Stimulated activated CD4-positive, alpha-beta T cell treated with anti-CD3 and anti-CD28 coated beads, Interleukin-1b, Interleukin-23, amount 100 ng/mL, for 24 hours (primary cell): ENCODE measurements at places on chromosomes 3 and 15.
A peak's percentile ranks its signal among the peaks of the same experiment; 100 is the strongest.

GRCh38 chr15:67296684-67297083 is 42.1 kb downstream of the IQCH start:
- DNase-seq = no peak

- no peak for DNase-seq
These were observed 63.0 kb downstream of the SLTM start for GRCh38 chr15:58870451-58870850.

- peak; percentile 35 for DNase-seq
These were observed 3.6 kb downstream of the GALNT15 start for GRCh38 chr3:16177962-16178627.

- peak; percentile 19 for DNase-seq
These were observed 21.6 kb upstream of the PAK6 start for GRCh38 chr15:40217166-40217824.

GRCh38 chr3:50264964-50265485 is 3.9 kb upstream of the SEMA3B start:
- DNase-seq = no peak

GRCh38 chr15:37093480-37094332 is 6.6 kb downstream of the MEIS2 start:
- no peak for DNase-seq

DNA sequence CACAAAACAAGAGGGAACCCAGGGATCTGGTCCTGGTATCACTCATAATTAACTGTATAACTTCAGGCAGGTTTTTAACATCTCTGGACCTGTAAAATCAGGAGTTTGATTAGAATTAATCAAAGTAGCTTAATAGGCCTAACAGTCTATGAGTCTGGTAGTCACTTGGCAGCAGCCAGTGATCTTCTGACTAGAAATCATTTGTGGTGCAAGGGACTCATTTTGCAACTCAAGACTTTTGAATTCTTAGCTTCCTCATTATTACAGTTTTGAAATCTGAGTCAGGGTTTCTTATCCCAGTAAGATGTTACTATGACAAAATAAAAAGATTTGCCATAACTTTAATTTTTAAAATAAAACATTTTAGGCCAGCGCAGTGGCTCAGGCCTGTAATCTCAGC is 70.8 kb downstream of the TMCC1 start:
- DNase-seq = no peak

GRCh38 chr3:27319847-27320526 is 49.2 kb downstream of the NEK10 start:
- DNase-seq = no peak

- DNase-seq = no peak
These were observed 6.7 kb downstream of the LMOD3 start for GRCh38 chr3:69115731-69116130.

GRCh38 chr15:39473298-39473947 is 107.5 kb upstream of the THBS1 start:
- no peak for DNase-seq

GRCh38 chr15:65195548-65195923 is 10.4 kb upstream of the CLPX start:
- DNase-seq = no peak

- no peak for DNase-seq
These were observed 36.7 kb downstream of the SMAD3 start for GRCh38 chr15:67101911-67102598.

GRCh38 chr15:41661518-41662225 is 1.5 kb downstream of the MGA start:
- peak; percentile 47 for DNase-seq

GRCh38 chr15:65033659-65034269 is 4.3 kb upstream of the MTFMT start:
- DNase-seq = no peak

GRCh38 chr3:124848300-124848699 is 38.9 kb downstream of the ITGB5 start:
- DNase-seq = no peak

DNA sequence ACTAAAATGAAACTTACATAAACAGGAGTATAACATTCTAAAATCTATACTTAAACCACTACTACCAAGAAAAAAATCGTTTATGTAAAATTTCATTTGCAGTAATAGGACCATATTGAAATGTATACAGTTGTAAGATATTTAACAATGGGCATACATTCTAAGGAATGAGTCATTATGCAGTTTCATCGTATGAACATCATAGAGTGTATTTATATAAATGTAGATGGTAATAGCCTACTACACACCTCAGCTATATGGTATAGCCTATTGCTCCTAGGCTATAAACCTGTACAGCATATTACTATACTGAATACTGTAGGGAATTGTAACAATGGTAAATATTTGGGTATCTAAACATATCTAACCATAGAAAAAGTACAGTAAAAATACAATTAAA is 79.5 kb downstream of the DPH6 start:
- no peak for DNase-seq

- DNase-seq = no peak
These were observed 16.3 kb downstream of the GCSAM start for GRCh38 chr3:112116748-112117186.

- no peak for DNase-seq
These were observed 271.0 kb downstream of the EDEM1 start for GRCh38 chr3:5458526-5458925.

- no peak for DNase-seq
These were observed 339.2 kb upstream of the ONECUT1 start for GRCh38 chr15:53129121-53129904.

DNA sequence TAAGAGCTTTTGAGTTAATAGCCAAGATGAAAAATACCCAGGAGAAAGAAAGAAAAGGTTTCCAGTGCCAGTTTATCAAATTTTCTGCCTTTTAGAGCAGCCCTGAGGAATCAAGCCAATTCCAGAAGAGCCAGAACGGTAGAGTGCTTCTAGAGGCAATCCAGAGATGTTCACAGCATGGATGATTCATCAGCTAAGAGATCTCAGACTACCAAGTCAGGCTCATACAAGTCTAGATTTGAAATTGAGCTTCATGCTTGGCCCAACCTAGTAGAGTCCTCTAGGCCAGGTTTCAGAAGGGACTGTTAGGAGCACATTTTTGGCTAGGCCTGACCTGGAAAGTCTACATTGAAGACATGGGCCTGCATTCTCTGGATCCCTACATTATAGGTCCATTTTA is 15.5 kb downstream of the WDR48 start:
- DNase-seq = no peak

DNA sequence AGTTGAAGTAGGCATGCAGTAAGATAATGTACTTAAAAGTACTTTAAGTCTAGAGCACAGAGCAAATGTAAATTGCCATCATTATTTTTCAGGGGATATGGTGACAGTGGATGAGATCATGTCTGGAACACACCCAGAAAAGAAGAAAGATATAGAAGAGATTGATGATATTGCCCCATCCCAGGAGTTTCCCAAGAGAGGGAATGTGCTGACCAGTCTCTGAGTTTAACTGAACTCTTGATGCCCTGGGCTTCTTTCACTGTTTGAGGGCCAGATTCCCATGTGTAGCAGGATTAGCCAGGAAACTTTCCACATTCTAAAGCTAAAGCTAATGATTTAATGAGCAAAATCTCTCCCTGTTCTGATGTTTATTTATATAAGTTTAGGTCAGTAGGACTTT is 366.8 kb upstream of the UMPS start:
- no peak for DNase-seq

GRCh38 chr3:32146746-32147211 is 40.4 kb downstream of the GPD1L start:
- DNase-seq = no peak

DNA sequence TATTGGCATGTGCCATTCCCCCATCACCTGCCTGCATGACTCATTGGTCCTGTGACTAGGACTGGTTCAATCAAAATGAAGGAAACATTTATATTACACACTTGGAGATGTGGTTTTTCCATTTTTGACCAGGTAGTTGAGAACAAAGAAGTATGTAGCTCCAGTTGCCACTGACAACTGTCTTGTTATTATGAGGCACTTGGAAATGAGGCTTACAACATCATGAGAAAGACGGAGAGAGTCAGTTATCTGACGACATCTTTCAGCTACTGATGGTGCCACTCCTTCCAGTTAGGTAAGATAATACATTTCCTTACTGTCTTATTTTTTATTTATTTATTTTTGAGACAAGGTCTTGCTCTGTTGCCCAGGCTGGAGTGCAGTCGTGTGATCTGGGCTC is 21.8 kb upstream of the PROK2 start:
- DNase-seq = no peak

DNA sequence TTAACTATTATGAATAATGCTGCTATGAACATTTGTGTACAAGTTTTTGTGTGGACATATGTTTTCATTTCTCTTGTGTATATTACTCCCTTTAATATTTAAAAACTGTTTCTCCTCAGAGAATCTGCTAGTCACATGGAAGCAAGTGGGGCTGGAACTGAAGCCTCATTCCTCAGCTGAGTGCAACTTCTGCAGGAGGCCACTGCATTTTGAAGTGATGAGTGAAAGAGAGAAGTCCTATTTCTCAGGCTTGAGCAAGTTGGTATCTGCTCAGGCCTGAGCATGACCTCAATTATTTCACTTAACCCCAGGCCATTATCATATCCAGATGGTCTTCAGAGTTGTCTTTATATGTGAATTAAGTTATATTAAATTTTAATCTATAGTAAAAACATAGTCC is 11.5 kb downstream of the TLR9 start:
- no peak for DNase-seq

DNA sequence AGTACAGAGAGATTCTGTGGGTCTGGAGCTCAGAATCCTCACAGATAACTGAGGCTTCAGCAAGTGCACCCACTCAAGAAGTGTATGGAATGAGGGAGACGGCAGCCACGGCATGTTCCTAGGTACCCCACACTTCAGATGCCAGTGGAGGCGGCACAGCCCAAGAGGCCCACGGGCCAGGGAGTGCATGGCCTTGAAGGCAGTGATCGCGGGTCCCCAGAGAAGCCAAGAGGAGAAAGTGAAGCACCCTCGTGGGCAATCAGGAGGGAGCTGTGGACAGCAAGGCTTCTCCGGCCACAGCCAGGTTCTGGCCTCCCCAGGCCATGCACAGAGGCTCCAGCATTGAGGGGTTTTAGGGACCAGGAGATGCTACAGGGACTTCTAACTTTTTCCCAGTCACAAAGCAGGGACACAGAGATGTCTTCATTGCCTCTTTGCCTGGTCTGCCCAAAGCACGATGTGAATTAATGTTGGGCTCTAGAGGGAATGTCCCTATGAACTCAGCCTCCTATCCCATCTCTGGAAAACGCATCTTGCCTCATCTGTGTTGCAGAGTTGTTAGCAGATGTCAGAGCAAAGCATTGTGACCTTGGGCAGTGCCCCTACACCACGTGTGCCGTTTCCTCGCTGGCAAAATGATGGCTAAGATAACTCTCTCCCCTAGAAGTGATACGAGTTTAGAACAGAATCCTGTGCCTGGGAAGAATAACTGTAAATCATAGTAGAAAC is 2.6 kb upstream of the MAP6D1 start:
- no peak for DNase-seq

- DNase-seq = no peak
These were observed 1.1 kb downstream of the MYH15 start for GRCh38 chr3:108509263-108509662.

DNA sequence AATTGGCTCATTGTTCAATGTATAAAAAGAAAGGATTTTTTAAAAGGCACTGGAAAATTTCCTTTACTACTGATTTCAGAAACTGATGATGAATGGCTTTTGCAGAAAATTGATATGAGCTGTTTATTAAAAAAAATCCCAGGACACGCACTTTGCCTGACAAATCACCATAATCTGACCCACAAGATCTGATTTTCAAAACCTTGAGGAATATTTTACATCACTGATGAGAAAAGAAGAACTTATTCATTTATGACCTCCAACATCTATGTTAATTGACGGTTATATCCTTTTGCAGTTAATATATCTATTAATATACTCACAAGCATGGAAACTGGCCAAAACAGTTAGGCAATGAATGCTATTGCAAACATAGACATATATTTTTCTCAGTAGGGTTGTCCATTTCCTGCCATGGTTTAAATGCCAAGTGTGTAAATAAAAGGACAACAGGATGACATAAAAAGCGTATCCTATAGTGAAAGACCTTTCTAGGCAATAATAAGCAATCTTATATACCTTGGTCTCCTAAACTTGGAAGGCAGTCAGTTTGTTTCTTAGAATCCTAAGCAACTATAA is 109.7 kb upstream of the SLC7A14 start:
- no peak for DNase-seq

GRCh38 chr3:181824961-181825360 is 113.2 kb downstream of the SOX2 start:
- DNase-seq = no peak
